ENCODE measurements at places on chromosomes 3 and 15. TPM values are rescaled to one million over a fixed set of nuclear protein-coding genes. Genes with fewer than 3 reads are reported as not detected.

The STRC gene
- 0.41 TPM for total RNA-seq

The WWTR1 gene
- 26.6 TPM for total RNA-seq

- H3K27me3 ChIP-seq: no peaks in the 10 kb centered on the region
- no peaks in the 10 kb centered on the region for H3K36me3 ChIP-seq
- no peaks in the 10 kb centered on the region for H3K4me1 ChIP-seq
- no peak overlapping the region for H3K4me3 ChIP-seq
- no peak overlapping the region for H3K27ac ChIP-seq
- no peak for DNase-seq
These were observed 12.5 kb downstream of the DNAH1 start for GRCh38 chr3:52328536-52329080.

DNA sequence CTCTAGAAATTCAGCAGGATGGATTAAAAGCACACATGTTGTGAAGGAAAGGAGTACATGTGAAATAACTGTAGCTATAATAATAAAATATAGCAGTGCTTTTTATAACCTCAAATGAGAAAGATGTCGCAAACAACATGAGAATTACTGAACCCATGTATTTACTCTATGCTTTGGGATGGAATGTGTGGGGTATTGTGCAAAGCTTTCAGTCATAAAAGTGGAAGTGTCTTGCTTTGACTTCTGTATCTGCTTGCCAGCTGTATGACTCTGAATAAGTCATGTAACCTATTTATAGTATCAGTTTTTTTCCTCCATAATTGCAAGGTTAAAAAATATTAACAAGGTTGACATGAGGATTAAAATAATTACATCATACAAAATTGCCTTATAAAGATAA is 519.3 kb upstream of the CADM2 start:
- H3K4me1 ChIP-seq: no peaks in the 10 kb centered on the region
- H3K27me3 ChIP-seq: no peaks in the 10 kb centered on the region
- DNase-seq: no peak

GRCh38 chr3:49886922-49887265 is 16.8 kb downstream of the MST1R start:
- no peak overlapping the region for H3K4me3 ChIP-seq
- H3K27ac ChIP-seq: no peak overlapping the region
- H3K36me3 ChIP-seq: no peaks in the 10 kb centered on the region
- no peak for DNase-seq
- H3K4me1 ChIP-seq: no peaks in the 10 kb centered on the region

The LRRN1 gene
- total RNA-seq: 3.8 TPM

GRCh38 chr3:128824132-128824850 is 55.1 kb upstream of the ACAD9 start:
- H3K4me1 ChIP-seq: no peaks in the 10 kb centered on the region
- H3K4me3 ChIP-seq: no peak overlapping the region
- no peak overlapping the region for H3K27ac ChIP-seq
- no peaks in the 10 kb centered on the region for H3K36me3 ChIP-seq
- DNase-seq: no peak
- H3K27me3 ChIP-seq: no peaks in the 10 kb centered on the region

The SLC9C1 gene
- not detected for total RNA-seq

The C3orf22 gene
- total RNA-seq: not detected

GRCh38 chr15:53716909-53717876 is 42.3 kb downstream of the WDR72 start:
- DNase-seq: no peak
- no peak overlapping the region for H3K27ac ChIP-seq
- H3K4me3 ChIP-seq: no peak overlapping the region
- no peaks in the 10 kb centered on the region for H3K36me3 ChIP-seq

DNA sequence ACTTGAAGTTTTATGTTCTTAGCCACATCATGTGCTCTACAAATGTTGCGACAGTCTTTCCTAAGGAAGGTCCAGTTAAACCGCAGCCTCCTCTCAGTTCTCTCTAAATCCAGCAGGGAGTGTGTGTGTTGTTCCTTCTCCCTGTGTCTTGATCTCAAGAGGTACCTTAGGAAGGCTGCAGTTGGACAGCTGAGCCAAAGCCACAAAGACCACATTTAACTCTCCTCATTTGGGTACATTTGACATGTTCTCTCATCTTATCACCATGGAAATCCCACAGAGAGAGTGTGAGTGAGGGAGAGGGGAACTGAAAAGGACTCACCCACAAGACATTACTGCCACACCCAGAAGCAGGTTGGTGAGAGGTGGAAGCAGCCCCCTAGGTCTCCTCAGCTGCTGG is 79.5 kb downstream of the CD200R1L start:
- H3K27me3 ChIP-seq: no peaks in the 10 kb centered on the region
- H3K36me3 ChIP-seq: no peaks in the 10 kb centered on the region
- no peak for DNase-seq
- H3K27ac ChIP-seq: no peak overlapping the region
- H3K4me1 ChIP-seq: no peaks in the 10 kb centered on the region

DNA sequence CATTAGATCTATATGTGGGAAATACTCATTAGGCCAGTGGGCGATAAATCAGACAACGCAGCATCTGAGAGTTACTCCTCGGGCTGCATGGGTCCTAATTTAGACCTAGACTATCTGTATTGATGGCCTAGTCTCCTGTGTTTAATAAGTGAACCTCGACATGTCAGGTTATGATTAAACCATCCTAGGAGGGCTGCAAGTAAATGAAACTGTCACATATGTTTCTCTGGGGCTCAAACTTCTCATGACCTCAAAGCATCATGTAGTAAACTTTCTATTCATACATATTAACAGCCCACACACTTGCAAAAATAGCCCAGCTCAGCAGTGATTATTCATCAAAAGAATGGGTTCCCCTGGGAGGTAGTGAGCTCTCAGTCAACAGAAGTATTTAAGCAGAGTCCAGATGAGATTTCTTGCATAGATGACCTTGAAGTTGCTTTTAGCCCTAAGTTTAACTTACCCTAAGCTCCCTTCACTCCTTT is 51.6 kb downstream of the RAB11A start:
- no peaks in the 10 kb centered on the region for H3K4me1 ChIP-seq
- H3K27me3 ChIP-seq: no peaks in the 10 kb centered on the region
- no peak for DNase-seq
- no peak overlapping the region for H3K27ac ChIP-seq
- no peaks in the 10 kb centered on the region for H3K36me3 ChIP-seq
- no peak overlapping the region for H3K4me3 ChIP-seq
